ENCODE measurements at places on chromosomes 2 and 18.

DNA sequence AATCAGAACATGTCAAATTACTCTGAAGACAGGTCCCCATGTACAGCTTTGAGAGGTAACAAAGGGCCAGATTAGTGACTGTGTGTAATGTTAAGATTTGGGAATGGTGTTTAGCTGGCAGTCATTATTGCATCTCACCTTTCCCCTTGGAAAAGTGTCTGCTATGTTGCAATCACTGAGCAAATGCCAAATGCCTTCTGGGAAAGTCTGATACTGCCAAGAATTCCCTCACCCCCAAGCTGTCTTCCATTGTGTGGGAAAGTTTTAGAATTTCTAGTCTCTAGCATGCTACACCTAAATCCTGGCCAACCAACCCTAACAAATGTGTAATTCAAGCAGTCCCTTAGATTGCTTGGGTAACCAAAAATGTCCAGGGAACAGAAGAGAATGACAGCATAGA, 13.6 kb upstream of the PELI1 start:
- no peak for DNase-seq

GRCh38 chr2:149099298-149099697, 60.8 kb downstream of the LYPD6B start:
- DNase-seq, result no peak

DNA sequence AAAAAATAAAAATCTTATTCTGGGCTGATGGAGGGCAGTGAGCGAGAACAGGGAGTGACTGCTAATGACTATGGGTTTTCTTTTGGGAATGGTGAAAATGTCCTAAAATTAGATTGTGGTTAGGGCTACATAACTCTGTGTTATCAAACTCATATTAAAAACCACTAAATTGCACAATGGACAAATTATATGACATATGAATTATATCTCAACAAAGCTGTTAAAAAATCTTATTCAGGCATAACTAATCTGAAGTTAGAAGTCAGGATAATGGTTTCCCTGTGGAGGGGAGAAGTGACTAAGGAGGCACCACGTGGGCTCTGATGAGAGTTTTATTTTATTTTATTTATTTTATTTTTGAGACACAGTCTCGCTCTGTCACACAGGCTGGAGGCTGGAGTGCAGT, 32.1 kb upstream of the DPP4 start:
- DNase-seq, result peak; percentile 81

DNA sequence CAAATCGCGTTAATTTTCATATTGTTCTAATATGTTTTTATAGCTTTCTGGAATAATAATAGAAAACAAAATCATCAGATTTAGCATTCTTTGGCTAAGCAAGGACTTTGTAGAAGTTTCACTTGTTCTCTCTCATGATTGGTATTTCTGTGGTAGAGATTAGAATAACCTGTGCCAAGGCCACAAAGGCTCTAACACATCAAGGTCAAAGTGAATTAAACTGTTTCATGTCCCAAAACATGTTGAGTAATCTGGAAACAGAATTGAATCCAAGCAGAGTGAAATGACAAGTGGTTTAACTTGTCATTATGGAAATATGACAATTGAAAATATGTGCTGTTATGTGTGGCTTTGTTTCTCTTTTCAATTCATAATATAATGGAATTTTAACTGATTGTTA, 617.4 kb downstream of the CCDC85A start:
- no peak for DNase-seq

GRCh38 chr2:226644399-226644865, 155.2 kb downstream of the IRS1 start:
- DNase-seq, result no peak

DNA sequence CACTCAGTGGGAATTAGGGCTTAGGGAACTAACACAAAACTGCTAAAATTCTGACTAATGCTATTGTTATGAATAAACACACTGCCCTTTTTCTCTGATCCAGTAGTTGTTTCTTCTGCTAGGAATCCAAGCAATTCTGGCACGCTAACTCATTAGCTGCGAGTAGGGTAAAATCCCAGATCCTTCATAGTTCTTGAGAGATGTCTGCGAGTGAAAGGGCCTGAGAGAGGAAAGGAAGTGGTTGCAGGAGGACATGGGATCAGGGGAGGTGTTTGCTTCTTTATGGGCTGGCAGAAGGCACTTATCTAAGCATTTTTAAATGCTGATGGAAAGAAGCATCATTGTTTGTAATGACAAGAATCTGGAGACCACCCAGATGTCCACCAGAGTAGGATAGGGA, 9.4 kb downstream of the MAP3K19 start:
- DNase-seq, result no peak

DNA sequence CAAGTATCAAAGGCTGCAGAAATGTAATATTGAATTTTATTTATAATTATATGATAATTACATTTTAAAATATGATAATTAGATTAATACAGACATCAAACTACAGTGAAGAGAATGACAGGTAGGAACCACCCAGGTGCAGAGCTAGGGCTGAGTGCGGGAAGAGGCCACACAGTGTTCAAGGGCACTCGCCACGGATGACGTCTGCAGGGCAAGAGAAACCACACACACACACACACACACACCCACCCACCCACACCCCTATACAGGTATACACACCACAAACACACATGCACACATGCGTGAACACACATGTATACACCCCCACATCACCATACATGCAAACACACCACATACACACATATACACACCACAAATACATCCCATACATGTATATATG, 41.2 kb downstream of the MBP start:
- DNase-seq, result no peak

GRCh38 chr18:59802031-59802430, 97.8 kb upstream of the PMAIP1 start:
- no peak for DNase-seq

- DNase-seq, result no peak
These were observed 108.3 kb downstream of the MGAT5 start for GRCh38 chr2:134362152-134362668.

DNA sequence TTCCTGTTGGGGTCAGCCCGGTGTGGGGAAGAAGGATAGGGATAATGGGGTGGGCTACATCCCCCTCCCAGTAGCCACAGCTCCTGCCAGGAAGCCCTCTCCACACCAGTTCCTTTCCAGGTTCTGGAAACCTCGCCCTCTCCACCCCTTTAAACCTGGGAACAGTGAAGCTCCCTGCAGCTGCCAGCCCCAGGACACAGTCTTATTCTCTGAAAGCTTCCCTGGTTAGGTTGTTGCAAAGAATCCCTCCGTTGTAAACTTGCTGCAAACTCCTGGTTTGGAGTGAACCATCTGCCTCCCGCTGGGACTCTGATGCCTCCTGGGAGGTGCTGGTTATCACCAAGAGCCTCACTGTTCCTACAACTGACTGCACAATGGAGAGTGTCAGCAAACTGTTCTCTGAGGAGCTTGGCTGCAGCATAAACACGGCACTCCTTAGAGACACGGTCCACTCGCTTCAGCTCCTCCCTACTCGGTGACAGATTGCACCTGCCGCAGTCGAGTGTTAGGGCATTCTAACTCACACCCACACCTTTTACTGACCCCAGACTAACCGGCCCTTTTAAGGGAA, 261.8 kb upstream of the RAB6C start:
- DNase-seq, result no peak

DNA sequence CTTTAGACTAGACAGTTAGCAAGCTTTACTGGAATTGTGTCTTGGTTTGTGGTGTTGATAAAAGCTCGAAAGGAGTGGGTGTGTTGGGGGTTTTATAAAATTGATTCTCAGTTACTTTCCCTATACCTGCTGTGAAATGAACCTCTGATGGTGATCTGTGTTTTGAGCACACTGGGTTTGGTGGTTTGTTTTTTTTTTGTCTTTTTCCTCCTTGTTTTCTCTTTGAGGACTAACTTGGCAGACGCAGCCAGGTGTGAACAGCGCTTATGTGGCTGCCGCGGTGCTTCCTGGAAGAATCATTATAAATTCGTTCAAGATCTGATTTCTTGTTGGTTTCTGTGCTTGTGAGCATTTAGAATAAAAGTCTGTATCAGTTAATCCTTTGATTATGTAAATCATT, 28.5 kb downstream of the GRHL1 start:
- DNase-seq, result no peak

- DNase-seq, result no peak
These were observed 590.9 kb downstream of the IRS1 start for GRCh38 chr2:226208726-226209125.

Measured in GM04503 (cell line).